SHP77 (cell line): ENCODE measurements at places on chromosomes 5 and 9.

GRCh38 chr5:172509405-172509781 is 55.1 kb upstream of the SH3PXD2B start:
- no peak for DNase-seq

DNA sequence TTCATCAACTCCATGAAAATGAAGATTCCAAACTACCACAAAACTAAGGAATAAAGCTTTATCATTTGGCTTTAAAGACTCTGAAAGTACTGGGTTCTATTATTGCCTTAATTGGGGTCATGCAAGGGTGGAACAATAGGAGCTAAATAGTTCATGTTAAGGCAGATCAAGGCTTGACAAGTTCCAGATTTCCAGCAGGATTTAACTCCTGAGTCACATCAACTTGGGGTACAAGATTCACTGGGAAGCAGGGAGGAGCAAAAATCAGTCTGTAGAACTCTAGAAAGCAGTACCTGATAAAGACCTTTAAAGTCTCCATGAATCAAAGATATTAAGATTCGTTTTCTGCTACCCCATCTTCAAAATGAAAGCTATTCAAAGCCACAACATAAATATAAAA is 41.9 kb upstream of the GLRX start:
- no peak for DNase-seq

DNA sequence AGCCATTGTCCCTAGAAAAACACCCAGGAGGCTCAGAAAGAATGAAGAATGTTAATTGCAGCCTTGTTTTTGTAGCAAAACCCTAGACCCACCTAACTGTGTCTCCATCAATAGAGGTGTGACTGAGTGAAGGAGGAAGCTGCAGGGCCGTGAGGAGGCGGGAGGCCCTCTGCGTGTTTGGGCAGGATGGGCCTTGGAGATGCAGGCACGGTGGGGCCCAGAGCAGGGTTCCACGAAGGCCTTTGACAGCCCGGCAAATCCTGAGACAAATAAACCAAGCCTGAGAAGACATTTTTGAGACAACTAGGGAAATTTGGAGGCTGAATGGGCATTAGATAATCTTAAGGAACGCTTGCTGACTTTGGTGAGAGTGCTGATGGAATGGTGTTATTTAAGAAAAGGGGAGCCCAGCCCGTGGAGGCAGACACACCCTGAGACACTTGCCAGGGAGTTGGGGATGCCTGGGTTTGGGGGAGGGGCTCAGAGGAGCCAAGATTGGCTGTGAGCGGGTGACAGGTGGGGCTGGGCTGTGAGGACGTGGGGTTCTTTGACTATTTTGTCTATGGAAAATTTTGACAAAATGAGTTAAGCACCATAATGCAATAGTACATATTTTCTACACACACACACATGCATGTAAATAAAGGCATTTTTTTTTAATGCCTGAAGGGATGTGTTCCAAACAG is 48.8 kb downstream of the BARX1 start:
- no peak for DNase-seq

- DNase-seq = no peak
Observed at GRCh38 chr5:151086905-151087360, 6.1 kb upstream of the TNIP1 start.

GRCh38 chr5:34452170-34452828 is 203.8 kb upstream of the RAI14 start:
- no peak for DNase-seq

GRCh38 chr5:58327289-58327688 is 132.6 kb downstream of the PLK2 start:
- DNase-seq = no peak

DNA sequence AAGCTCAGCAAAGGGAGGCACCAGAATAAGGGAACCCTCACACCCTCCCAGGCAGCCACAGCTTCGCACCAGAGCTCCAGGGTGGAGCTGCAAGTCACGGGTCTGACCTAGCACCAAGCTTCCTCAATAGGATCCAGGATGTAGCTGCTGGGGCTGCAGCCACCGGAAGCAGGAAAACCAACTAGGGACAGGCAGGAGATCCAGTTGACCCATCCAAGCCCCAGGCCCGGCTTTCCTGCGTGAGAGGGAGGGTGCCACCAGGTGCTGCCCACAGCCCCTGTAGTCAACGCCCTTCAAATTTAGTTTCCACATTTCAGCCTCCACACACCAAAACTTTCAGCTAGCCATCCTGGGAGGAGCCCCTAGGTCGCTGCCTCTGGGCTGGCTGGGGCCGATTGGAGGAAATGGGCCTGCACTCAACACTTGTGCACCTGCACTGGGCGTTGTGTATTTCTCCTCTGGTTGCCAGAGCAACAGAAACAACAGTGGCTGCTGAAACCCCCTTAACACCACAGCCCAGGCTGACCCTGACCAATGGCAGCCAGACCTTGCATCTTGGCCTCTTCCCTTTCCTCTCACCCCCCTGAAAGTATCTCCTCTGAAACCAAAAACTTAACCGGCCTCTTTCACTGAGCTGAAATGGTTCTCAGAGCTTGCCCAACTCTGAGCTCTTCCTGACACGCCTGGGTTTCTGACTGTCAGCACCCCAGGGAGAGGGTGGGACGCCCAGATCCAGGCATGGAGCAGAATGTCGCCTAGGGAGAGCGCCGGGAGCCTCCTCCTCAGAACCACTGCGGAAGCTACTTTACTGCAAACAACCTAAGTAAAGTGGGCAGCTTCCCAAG is 226.5 kb upstream of the MAP3K1 start:
- no peak for DNase-seq

DNA sequence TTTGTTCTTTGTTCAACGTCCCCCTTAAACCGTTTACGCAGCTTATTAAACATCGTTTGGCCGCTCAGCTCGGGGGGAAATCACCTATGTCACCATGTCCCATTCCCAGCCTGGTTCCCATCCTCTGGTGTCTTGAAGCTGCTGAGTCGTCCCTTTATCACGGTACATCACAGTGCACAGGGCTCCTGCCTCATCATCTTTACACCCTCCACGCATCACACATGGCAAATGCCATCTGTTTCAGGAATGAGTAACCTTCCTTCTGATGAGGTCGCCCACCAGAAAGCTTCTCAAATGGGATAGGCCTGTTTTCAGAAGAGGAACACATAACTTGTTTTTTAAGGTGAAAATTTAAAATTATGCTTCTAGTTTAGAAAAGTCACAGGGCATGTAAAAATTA is 7.9 kb upstream of the LHX6 start:
- no peak for DNase-seq

- DNase-seq = no peak
Observed at GRCh38 chr5:6989230-6989629, 276.0 kb downstream of the TENT4A start.

DNA sequence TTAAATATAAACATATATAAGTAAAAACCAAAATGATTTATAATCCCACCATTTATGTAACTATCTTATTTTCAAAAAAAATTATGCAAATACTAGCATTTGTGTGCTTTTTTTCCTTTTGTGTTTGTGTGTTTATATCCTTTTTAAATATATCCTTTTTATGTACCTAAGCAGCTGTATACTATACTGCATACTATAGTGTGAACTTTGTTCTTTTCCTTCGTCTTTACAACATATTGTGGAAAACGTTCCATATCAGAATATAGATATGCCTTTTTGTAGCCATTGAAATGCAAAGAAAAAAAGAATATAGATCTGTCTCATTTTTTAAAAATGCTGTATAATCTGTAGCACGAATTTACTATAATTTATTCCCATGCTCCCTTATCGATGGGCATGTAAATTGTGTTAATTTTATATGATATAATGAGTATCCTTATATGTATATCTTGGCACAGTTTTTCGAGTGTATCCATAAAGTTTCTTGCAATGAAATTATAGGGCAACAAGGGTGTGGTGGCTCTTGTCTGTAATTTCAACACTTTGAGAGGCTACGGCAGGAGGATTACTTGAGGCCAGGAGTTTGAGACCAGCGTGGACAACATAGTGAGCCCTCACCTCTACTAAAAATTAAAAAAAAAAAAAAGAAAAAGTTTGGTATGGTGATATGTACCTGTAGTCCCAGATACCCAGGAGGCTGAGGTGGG is 83.3 kb downstream of the STK32A start:
- DNase-seq = no peak

GRCh38 chr5:83313436-83313835 is 158.1 kb upstream of the VCAN start:
- DNase-seq = no peak

GRCh38 chr5:151449839-151450238 is 2.4 kb downstream of the SLC36A1 start:
- DNase-seq = peak; percentile 28

- DNase-seq = no peak
Observed at GRCh38 chr5:160852049-160852448, at the start of gene ATP10B. Gene ATP10B, minus strand, starts transcription at chr5:160852211. Its CDS starts 164,137 bp downstream, at chr5:160688074.

GRCh38 chr5:141898448-141899049 is 20.3 kb upstream of the PCDH1 start:
- no peak for DNase-seq

- DNase-seq = no peak
Observed at GRCh38 chr9:100111235-100111634, 12.2 kb downstream of the INVS start.

DNA sequence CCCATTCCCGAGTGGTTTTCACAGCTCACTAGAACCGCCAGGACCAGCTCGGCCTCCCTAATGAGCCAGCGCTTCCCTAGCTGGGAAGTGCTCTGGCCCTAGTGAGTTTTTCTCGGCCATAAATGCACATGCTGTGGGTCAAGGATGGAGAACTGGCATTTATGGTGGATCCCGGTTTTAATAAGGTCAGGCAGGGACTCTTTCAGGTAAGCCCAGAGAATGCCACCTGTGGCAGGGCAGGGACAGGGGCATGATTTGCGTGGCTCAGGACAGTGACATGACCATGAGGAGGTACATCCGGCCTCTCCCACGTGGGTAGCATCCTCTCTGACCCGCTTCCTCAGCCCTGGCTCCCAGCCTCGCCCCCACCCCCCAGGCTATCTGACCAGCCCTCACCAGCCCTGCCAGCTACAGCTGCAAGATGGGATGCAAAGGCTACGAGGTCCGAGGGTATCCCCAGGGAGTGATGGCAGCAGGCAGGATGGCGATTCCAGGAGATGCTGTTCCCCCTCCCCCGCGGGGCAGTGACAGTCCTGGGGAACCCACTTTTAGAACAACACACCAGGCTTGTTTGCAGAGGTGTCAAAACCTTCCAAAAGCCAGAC is 60.3 kb upstream of the ADAMTS2 start:
- no peak for DNase-seq

DNA sequence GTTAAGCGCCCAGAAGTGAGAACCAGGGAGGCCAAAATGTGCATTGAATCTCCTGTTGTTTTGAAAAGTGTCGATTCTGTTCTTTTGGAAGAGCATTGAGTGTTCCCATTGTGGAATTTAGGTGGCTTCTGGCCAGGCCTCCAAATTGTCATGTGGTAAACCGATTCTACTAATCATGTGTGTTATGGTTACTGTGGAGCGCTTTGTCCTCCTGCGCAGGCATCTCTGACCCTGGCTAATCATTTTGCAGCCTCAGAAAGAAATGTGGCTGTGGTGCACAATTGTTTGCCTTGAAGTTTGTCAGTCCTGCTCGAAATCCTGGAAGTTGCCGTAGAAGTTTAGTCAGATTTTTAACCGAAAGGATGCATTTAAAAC is 121.3 kb downstream of the RASGRF2 start:
- DNase-seq = no peak

DNA sequence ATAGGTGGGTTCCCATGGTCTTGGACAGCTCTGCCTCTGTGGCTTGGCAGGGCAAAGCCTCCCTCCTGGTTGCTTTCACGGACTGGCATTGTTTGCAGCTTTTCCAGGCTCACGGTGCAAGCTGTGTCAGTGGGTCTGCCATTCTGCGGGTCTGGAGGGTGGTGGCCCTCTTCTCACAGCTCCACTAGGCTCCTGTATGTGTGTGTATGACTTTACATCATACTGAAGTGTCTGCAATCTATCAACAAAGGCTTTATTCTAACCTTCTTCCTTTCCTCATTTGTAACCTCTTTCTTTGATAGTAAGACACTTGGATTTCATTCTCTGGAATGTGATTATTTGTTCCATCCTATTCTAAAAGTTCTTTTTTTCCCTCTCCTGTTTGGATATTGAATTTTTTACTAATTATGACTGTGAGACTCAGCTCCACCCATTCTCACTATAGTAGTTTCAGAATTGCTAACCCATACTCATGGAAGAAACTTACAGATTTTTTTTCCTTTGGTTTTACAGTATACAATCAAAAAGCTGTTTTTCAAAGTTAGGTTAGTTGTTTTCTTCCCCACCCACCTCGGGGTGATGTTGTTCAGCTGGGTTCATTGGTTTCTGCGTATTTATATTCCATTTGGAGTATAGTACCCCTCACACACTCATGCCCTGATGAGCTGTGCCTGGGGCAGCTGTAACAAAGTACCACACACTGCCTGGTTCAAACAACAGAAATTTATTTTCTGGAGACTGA is 144.6 kb upstream of the OTULINL start:
- no peak for DNase-seq

- no peak for DNase-seq
Observed at GRCh38 chr5:135360278-135361274, 38.5 kb downstream of the MACROH2A1 start.

DNA sequence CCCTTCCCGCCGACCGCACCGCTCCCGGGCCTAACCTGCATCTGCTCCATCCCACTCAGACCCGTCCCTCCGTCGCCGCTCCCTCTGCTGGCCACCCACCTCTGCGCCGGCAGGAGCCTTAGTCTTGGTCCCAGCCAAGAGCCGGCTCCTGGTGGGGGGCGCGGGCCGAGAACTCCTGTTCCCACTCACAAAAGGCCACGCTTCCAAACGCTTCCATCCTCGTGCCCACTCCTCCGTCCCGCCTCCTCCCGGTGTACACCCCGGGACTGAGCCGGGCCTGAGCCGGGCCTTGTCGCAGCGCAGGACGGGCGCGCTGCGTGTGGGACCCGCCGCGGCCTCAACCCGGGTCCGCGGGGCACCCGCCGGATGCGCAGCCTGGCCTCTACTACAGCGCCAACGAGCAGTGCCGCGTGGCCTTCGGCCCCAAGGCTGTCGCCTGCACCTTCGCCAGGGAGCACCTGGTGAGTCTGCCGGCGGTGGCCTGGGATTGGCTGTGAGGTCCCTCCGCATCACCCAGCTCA is 7.5 kb downstream of the ADAMTS13 start:
- DNase-seq = no peak

GRCh38 chr5:148912146-148912545 is 85.7 kb downstream of the ADRB2 start:
- no peak for DNase-seq

DNA sequence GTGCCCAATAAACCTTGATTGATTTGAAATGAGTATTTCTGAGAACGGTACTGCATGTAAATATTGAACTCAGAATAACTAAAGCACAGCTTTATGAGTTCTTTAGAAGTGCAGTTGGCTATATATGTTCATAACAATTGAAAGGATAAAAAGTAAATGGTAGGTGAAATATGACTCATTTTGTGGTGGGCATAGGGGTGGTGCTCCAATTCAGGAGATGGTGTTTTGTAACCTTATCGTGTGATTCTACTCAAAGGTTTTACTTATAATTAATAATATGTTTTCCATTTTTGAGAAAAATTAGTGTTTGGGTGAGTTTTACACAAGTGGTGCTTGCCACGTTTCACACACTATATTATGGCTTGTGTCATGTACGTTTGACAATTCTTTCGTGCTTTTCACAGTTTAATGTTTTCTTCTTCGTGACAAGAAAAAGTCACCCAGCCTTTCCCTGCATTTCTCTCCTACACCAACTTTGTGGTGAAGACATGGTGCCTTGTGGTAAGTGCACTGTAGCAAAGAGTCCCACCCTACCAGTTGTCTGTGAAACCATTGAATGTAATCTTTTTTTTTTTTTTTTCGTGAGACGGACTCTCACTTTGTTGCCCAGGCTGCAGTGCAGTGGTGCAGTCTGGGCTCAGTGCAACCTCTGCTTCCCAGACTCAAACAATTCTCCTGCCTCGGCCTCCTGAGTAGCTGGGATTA is 492.5 kb upstream of the SGCD start:
- DNase-seq = no peak
